GM23338 (cell line): ENCODE measurements at places on chromosomes 3 and 15. TPM values are rescaled to one million over a fixed set of nuclear protein-coding genes. Genes with fewer than 3 reads are reported as not detected.

The C2CD4A gene
- 0.07 and 0.19 TPM in 2 replicates for total RNA-seq

- no peak for DNase-seq
Observed at GRCh38 chr3:190545191-190545590, 31.3 kb downstream of the IL1RAP start.

DNA sequence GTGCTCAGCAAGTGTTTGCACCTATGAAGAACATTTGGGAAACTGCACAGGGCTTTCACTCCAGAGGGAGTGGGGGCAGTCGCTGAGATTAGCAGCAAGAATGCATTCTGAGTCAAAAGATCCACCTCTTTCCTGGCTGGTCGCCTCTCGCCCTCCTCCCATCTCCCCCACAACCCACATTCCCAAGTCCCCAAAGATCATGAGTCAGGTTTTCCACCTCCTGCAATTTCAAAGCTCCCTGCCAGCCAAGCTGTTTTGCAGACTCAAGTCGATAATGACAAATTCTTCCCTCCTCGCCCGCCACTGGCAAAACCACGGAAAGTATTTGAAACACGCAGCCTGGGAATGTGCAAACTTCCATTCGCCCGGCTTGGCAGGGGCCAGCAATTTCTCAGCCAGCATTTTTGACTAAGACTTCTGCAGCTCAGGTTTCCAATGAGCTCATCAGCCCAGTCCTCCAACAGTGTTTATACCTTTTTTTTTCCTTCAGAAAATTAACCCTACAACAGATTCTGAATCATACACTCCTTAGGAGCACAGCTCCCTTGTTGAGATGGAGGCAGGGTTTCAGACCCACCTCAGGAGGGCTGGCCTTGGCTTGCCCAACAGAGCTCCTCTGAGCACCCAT, 181.4 kb downstream of the SMAD6 start:
- peak; percentile 77 for DNase-seq

DNA sequence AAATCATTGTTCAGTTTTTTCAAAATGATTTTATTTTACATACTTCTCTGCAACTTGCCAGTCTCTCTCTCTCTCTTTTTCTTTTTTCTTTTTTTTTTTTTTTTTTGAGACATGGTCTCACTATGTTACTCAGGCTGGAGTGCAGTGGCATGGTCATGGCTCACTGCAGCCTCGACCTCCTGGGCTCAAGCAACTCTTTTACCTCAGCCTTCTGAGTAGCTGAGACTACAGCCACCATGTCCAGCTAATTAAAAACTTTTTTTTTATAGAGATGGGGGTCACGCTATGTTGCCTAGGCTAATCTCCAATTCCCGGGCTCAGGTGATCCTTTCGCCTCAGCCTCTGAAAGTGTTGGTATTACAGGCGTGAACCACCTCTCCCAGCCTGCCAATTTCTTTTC, 12.1 kb upstream of the ARID3B start:
- DNase-seq, result no peak

- DNase-seq, result no peak
Observed at GRCh38 chr3:190591080-190591479, 77.2 kb downstream of the IL1RAP start.
